ENCODE measurements at places on chromosomes 4 and X.
A peak's percentile ranks its signal among the peaks of the same experiment; 100 is the strongest.

DNA sequence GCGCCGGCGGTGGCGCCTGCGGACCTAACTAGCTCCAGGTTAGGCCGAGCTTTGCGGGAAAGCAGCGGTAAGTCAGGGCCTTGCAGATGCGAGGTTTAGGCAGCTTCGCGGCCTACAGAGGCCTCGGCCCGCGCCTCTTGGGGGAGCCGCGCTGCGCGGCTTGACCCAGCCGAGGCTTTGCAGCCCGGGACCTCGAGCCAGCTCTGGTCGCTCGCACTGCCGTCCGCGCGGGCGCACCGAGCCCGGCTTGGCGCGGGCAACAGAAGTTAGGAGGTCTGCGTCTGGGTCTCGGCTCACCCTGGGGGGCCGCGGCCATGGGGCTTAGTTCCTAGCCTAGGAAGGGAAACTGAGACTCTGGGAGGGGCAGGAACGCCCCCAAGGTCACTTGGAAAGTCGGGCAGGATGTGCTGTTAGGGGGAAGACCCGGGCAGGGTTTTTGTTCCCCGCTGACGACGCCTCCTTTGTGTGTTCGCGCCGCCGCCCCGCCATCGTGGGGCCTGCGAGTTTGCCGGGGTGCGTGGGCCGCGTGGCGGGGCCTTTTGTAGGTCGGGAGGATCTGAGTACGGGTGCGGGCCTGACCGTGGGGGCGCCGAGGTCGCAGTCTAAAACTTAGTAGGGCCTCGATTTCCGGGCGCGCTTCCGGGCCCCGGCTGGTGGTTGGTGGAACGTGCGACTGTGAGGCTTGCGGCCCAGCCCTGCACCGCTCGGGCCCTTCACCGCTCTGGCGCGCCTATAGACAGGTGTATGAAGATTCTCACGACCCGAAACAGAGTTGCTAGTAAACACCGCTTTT lies 482 bp downstream of the RNF4 start:
- DNase-seq: peak; percentile 45

- DNase-seq: no peak
Measured at GRCh38 chrX:25156832-25157231, 141.1 kb upstream of the ARX start.

- DNase-seq: no peak
Measured at GRCh38 chr4:168575473-168575872, 78.6 kb downstream of the PALLD start.

DNA sequence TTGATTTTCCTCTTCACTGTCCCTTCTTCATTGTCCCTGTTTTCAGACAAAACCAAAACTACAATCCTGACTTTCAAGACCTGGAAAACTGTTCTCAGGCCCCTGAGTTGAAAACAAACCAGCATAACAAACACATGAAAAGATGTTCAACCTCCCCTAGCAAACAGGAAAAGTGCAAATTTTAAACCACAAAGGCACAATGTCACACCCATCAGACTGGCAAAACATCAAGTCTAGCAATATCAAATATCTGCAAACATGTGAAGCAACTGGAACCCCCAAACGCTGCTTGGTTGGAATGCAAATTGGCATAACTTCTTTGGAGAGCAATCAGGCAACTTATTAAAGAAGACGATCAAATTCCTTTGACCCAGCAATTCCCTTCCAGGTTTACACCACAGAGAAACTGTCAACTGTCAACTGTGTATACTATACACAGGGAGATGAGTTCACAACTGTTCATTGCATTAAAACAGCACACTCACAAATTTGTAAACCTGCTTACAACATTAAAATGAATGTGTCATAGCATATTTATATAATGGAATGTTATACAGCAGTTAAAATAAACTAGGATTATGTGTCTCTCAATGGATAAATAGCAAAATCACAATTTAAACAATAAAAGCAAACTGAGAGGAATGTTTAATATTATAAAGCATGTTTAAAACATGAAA lies 7.0 kb downstream of the USP46 start:
- DNase-seq: no peak

DNA sequence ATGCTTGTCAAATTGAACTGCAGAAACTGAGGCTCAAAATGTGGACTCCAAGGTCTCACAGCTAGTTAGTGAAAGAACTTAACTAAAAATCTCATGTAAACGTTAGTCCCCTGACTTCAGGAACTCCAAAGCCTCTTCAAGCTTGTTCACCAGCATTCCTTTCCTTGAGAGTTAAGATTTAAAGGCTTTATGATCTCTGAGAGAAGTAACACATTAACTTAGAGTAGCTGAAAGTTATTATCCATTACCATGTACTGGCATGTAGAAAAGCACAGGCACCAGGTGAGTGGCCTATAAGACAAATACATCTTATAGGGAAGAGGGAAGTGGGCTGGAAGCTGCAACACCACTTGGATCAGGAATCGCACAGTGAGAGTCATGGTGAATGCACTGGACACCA lies 15.3 kb downstream of the PARM1 start:
- no peak for DNase-seq

- peak; percentile 86 for DNase-seq
Measured at GRCh38 chr4:5206016-5206790, 154.9 kb downstream of the STK32B start.

DNA sequence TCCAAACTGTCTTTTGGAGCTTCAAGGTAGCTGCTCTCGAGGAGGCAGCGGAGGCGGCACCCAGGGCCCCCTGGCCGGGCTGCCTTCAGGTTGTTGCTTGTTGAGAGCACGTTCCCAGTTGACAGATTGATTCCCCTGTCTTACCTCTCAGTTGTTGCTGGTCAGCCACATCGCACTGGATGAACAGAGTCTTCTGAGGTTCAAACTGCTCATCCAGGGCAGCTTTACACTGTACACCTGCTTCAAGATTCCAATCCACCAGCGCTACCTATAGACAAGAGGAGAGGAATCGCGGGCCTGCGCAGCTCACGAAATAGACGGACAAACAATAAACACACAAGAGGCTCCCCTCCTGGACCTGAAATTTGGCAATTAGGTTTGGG lies 497 bp downstream of the HPGD start:
- no peak for DNase-seq

- DNase-seq: peak; percentile 58
Measured at GRCh38 chr4:151808120-151808529, 47.3 kb upstream of the GATB start.

GRCh38 chr4:56302760-56303159 lies 84.5 kb downstream of the AASDH start:
- DNase-seq: no peak

GRCh38 chrX:24902806-24903205 lies 113.0 kb downstream of the ARX start:
- peak; percentile 60 for DNase-seq

DNA sequence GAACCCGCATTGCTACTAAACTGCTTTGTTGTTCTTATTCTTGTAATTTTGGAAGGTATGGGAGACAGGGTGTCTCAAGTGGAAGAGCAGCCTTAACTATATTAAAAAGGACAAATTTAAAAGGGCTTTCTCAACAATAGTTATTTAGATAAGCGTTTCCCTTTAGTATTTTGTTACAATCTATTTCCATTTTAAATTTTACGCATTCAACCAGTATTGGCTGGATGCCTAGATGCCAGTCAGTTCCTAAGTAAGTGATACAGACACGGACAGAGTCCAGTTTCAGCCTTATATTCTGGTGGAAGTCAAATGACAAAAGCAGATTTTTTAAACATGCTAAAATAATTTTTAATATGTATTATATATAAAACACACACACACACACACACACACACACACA lies 28.3 kb downstream of the FAT1 start:
- DNase-seq: no peak

- peak; percentile 56 for DNase-seq
Measured at GRCh38 chr4:14529653-14530052, 472.6 kb upstream of the CPEB2 start.

- DNase-seq: no peak
Measured at GRCh38 chr4:43163101-43163792, 270.7 kb downstream of the GRXCR1 start.

Data from EL (cell line).